ENCODE measurements at places on chromosomes 11 and 22.

DNA sequence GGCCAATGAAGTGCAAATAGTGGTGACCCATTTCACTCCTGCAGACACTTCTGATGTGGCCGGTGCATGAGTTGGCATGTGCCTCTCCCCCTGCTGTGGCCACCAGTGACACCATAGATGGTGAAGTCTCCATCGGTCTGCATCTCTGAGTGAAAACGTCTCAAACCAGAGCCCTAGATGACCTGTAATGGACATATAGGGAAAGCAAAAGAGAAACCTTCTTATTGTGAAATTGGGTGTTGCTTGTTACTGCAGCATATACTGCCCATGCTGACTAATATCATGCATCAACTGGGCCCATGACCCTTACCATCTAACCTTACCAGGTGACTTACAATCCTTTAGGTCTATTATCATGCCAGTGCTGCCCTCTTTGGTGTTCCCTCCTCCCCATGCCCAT lies 11.7 kb upstream of the VPS37C start:
- DNase-seq = no peak

DNA sequence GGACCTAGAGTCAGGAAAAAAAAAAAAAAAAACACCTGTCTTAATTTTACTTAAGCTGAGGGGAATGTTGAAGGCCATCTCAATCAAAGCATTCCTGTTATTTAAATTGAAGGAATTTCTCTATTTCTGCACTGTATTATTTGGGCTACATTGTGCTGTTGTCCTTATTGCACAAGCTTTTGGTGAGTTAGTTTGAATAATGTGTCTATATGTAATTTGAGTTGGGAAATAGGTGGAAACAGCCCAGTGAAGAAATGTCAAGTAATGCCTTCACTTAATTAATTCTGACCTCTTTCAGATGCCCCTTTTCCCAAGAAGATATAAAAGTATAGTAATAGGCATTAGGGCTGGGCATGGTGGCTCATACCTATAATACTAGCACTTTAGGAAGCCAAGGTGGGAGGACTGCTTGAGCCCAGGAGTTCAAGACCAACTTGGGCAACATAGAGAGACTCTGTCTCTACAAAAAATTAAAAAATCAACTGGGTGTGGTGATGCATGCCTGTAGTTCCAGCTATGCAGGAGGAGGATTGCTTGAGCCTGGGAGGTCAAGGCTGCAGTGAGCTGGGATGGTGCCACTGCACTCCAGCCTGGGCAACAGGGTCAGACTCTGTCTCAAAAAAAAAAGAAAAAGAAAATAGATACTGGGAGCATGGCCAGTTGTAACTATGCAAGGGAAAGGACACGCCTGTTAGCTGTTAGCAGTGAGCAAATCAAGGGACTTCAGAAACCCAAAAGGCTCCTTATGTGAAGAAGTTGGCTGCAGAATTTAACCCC lies 34.9 kb downstream of the OR10A6 start:
- no peak for DNase-seq

DNA sequence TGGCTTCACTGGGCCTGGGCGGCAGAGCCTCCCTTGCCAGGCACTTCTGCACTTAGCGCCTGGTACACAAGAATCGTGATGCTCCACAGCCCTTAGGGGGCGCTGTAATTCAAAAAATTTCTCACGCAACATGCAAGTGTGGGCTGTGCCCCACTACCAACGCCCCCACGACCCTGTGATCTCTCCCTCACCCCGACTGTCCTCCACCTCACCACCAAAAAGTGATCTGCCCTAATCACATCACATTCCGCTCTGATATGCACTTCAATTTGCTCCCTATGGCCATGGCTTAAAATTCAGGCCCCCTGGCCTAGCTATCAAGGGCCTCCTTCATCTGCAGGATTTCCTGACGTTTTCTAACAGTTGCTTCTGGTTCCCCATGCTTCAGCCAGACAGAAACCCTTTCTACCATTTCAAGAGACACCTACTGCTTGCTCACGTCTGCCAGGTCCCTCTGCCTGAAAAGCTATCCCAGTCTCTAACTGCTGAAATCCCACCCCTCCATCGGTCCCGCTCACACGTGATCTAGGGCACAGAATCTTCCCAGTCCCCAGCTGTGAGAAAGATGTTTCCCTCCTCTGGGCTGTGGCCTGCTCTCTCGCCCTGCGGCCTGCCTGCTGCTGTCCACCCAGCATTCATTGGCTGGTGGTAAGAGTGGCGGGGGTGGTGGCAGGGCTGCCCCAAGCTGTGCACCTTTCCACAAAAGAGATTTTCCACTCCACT lies 27.9 kb upstream of the LRRC32 start:
- DNase-seq = no peak

DNA sequence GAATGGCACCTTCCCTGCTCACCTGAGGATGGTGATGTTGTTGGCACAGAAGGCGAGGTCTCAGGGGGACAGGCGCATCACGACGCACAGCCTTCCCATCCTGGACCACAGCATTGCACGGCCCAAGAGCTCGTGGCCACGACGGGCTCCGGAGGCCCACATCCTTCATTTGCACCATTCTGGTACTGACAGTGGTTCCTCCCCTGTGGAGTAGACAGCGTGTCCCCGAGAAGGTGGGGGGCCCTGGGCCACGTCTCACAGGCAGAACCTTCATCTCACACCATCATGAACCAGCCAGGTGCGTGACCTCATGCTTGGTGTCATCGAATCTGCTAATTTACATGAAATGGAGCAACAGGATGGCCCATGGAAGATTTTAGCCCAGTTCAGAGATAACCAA lies 180.0 kb downstream of the CTTN start:
- no peak for DNase-seq

DNA sequence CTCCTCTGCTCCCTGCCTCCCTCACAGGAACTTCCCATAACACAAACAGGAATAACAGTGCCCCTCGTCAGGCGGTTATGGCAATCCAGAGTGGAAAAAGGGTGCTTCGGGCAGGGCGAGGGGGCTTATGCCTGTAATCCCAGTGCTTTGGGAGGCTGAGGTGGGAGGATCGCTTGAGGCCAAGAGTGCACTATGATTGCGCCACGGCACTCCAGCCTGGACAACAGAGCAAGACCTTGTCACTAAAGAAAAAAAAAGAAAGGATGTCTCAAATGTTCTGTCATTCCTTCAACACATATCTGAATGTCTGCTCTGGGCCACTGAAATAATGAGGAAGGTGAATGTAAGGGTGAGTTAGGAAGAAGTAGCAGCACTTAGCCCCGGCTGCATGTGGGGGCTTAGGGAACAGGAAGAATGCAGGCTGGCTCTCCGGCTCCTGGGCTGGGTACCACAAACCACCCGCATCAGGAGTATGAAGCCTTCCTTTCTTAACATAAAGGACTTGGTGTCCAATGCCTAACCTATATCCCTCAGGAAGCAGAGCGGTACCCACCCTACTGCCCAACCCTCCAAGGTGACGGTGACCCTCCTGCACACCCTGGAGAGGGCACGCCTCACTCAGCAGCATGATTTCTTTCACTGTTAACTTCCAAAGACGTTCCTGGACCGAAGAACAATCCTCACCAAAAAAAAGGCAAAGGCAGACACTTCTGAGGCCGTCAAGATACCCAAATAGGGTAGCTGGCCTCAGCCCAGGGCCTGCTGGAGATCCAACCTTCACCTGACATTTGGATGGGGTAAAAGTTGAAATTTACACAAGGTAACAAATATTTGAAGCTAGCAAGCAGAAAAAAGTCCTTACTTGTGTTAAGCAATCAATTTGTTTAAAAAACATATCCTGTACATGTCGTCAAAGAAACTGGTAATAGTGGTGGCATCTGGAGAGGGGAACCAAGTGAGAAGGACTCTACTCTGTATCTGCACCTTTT lies 3.8 kb downstream of the CPT1A start:
- DNase-seq = no peak

DNA sequence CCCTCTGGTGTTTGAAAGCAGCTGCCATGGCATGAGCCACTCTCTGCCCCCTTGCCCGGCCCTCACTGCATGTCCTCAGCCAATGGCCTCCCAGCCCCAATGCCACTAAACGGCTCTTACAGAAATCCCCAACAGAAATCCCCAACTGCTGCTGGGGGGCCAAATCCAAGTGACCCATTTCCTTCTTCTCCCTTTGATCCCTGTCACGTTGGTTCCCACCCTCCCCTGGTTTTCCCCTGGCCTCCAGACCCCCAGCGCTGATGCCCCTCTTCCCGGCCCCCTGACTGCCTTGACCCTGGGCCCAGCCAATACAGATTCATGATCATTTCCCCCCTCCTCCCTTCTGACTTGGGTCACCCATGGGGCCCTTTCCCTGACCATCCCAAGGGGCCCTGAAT lies 30.9 kb downstream of the IGLL1 start:
- no peak for DNase-seq

- DNase-seq = no peak
Measured at GRCh38 chr22:45318558-45319323, 9.0 kb downstream of the FAM118A start.

GRCh38 chr11:32032478-32032877 lies 58.4 kb upstream of the RCN1 start:
- DNase-seq = no peak

DNA sequence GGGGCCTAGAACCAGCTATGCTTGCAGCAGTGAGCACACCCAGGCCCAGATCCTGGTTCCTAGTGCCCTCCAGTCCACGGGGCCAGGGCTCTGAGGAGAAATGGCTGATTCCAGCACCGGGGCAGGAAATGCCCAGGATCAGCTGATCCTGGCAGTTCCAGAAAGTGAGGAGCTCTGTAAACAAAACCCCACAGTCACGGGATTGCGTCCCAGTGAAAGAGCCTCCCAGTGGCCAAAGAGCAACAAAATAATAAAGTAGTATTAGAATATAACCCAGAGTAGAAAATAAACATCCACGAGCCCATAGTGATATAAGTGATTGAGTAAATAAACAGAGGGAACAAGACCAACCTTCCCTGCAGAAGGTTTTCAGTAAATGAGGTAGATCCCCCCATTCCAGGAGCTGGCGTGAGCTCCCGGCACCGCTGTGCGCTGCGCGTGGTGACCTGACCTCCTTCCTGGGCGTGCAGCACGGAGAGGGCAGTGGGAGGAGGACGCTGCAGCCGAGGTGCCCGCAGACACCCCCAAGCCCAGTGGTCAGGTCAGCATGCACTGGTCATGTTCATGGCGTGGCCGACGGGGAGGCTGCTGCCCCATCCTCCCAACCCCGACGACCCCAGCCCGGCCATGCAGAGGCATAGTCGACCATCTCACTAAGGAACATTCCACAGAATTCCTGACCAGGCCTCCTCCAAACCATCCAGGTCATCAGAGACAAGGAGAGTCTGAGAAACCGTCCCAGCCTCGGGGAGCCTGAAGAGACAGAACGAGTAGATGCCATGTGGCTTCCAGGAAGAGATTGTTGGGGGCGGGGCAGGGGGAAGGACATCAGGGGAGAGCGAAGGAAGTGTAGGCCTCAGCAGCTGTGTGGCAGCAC lies 19.8 kb downstream of the PTDSS2 start:
- no peak for DNase-seq

GRCh38 chr22:45423524-45423923 lies 10.0 kb downstream of the RIBC2 start:
- no peak for DNase-seq

DNA sequence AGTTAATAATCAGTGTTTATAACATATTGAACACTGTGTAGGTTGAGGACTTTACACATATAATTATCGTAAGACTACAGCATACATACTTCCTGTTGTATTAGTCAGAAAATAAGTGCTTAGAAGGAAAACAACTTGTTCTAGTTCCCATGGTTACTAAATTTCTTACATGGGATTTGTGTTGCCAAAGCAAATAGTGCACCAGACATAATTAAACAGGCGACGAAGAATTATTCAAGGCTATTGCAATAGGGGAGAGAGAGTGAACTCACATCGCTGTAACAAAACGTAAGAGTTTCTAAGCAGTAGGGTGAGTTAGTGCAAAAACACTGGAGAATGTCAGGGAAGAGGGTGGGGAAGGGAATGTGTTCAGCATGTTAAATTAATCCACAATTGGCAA lies 347.8 kb downstream of the CNTN5 start:
- DNase-seq = no peak

DNA sequence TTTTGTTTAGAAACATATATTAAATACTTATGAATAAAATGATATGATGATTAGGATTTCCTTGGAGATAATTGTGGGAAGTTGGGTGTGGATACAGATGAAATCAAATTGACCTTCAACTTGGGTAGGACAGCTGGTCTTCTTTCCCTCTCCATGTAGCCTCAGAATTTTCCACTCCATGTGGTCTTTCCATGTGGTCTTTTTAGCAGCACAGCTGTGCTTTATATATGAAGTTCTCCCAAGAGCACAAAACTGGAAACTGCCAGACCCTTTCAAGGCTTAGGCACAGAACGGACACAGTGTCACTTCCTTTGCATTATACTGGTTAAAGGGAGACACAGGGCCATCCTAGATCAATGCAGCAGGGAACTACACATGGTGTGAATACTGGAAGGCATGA lies 28.6 kb downstream of the FAM76B start:
- DNase-seq = no peak

DNA sequence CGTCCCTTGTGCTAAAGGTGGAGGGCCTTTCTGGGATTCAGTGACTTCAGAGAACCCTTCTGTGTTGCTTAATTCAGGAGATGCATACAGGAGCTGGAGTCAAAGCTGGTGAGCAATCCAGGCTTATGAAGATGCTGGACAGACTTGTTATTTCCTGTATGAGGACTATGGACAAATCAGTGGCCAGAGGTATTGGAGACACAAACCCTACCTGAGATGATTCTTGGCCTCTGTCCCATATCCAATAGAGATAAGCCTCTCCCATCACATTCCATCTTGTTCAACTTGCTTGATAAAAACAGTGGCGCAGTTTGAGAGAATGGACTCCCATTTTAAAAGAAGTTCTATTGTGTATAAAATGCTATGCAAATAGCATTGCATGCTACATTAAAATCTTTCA lies at the start of gene MRGPRX1:
TSS of gene MRGPRX1 (minus strand) at position 101 of the 400 bp plus-strand sequence. CDS start 4,630 bp downstream, outside the sequence.
- DNase-seq = no peak

DNA sequence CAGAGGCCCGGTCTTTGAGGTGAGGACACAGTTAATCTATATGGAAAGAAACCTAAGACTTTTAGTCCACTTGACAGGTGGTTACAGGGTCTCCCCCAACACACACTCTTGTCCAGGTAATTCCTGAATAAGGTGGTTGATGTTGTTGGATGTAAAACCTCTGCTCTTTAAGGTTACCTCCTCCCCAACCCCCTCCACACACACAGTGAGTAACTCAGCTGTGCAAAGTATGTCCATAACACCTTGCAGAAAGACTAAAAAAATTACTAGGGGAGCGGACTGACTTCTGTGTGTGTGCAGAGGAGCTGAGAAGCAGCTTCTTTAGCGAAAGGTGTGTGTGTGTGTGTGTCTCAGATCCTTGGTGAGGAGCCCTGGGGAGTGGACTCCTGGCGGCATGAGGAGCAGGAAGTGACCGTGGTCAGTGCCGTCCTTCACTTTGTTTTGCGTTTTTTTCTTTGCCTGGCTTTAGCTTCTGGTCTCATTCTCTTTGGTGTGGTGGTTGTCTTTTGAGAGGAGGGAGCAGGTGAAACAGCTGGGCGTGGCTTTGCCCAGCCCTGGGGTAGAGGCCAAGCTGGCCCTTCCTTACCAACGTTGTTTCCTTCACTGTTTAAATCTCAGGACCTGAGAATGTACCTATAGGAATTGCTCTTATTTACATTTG lies 1.7 kb downstream of the ZBED4 start:
- DNase-seq = no peak

DNA sequence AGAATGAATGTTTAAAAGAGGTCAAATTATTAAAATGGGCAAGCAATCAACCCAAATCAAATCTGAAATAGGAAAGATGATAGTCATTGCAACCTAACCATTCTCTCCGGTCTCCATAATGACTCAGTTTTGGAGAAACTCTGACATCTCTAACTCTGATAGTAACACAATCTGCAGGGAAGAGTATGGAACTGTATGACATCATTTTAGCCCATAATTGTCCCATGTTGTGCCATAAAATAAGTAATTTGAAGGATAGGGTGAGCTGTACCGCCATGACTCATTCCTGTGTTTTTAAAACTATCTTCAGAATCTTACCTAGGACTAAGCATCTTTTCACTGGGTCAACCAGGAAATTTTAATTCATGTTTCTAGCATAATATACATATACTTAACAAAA lies 350.8 kb downstream of the DLG2 start:
- no peak for DNase-seq
